Adipocyte (in vitro differentiated cells): ENCODE measurements at places on chromosomes 4 and X.

DNA sequence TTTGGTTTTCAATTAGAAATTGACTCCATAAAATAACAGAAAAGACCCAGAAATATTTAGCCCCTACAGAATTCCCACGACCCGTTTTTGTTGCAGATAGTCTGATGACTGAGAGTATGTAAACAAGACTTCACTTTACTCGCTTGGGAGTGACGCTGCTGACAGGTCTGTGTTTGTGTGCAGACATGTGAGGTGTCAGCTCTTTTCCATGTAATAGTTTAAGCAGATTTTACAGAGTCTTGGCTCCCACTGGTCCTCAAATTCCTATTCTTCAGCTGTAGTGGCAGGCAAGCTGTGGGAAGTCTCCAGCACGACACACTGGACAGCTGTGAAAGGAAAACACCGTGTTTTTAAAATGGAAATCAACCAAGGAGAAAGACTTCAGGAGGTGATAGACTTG lies 455.7 kb downstream of the GABRG1 start:
- no peak for DNase-seq

GRCh38 chr4:126306152-126306869 lies 991.6 kb downstream of the FAT4 start:
- peak; percentile 17 for DNase-seq

DNA sequence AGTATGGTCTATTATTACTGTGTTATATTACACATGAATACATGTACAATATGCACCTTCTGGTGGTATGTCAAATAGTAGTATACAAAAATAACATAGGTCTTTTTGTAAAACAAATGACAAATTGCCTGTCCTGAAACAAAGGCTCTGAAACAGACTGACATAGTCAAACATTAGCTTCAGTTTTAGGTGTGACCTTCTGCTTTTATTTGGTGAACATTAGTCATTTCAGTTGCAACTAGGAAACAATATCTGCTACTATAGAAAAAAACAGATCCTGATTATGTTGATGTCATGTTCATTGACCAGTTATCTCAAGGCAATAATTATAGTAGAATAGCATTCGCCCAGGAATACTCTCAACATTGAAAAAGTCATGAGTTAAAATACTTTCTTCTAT lies 123.0 kb downstream of the CHRNA9 start:
- DNase-seq: no peak

GRCh38 chr4:147530723-147531122 lies 49.8 kb downstream of the EDNRA start:
- DNase-seq: no peak

DNA sequence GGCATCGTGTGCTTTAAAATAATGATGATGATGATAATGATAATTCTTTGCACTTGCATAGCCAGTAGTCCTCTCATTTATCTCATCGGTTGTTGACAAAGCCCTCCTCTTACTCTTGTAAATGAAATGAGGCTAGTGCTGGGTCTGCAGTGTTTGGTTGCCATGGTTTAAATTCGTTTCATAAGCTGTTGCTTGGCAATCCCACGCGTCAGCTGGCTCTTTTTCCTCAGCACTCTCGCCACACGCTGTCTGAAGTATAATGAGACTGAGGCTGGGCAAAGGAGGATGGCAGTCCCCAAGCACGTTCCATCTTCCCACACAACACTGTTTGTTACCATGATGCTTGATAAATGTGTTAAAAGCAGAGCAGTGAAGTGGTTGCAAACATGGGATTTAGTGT lies 15.5 kb downstream of the PAGE4 start:
- no peak for DNase-seq

DNA sequence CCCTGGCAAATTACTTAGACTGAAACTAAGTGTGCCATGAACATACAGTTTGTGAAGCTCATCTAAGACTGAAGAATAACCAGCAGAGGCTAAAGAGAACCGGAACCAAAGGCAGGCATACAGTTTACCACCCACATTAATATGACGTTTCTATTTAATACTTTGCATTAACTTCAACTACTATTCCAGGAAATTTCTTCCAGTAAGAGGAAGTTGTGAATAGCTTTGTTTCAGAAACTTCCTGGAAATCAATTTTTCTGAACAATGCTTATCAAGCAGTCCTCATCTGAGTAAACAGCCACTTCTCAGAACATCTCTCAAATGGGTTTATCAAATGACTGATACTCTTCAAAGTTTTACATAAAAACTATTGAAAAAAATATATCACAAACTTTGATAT lies 252.7 kb downstream of the OPHN1 start:
- no peak for DNase-seq

DNA sequence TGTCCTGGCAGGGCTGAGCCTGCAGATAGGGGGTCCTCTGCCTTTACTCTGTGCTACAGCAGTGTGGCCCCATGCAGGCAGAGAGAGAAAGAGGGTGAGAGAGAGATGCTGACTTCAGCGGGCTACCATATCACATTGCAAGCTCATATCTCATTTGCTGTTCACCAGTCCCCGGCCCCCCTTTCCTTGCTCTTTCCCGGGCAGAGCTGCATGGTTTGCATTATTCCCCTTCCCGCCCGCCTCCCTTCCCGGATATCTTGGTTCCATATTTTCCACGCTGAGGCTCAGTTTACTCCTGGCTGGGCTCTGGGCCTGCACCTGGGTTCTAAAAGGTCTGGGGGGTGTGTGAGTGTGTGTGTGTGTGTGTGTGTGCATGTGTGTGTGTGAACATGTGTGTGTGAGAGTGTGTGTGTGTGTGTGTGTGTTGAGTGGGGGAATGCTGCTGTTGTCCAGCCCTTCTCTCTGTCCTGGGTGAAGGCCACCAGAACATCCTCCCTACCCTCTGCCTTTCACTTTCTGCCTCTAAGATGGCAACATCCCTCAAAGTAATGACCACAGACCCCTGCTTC lies 63.5 kb downstream of the PJA1 start:
- no peak for DNase-seq

DNA sequence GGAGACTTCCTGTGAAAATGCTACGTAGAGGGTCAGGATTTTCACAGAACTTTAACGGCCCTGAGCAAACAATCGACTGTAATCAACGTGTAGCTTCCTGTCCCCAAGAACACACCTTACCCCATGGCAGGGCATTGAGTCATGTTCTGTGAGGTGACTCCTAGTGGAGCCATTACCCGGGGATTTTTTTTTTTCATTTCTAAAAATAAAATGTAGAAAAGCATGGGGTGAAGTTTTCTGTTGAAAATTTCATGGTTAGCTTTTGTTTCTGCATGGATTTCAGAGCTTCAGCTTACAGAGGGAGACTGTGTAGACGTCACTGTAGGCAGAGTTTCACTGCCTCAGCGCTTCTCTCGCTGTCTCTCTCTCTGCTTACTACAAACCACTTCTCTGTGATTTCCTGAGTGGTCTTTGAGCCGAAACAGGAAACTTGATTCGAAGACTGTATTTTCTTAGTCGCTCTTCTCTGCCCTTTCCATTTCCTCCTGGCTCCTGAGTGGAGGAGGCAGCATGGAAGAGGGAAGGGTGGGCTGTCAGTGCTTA lies 111.7 kb downstream of the NFKB1 start:
- DNase-seq: no peak

DNA sequence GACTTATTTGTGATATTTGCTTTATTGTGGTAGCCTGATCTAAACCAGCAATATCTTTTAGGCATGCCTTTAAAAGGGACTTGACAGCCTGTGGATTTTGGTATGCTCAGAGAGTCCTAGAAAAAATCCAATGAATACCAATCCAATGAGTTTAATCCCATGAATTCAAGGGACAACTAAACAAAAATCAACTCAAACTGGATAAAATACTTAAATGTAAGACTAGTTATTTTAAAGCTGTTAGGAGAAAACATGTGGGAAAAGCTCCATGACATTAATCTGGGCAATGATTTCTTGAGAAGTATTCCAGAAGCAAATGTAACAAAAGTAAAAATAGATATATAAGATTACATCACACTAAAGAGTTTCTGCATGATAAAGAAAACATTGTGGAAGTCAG lies 711.5 kb upstream of the PITX2 start:
- no peak for DNase-seq

GRCh38 chr4:113131621-113132020 lies 82.2 kb downstream of the ANK2 start:
- DNase-seq: no peak

GRCh38 chr4:74503580-74503979 lies 58.6 kb downstream of the AREG start:
- peak; percentile 28 for DNase-seq
